ENCODE measurements at places on chromosomes 3 and 15.

DNA sequence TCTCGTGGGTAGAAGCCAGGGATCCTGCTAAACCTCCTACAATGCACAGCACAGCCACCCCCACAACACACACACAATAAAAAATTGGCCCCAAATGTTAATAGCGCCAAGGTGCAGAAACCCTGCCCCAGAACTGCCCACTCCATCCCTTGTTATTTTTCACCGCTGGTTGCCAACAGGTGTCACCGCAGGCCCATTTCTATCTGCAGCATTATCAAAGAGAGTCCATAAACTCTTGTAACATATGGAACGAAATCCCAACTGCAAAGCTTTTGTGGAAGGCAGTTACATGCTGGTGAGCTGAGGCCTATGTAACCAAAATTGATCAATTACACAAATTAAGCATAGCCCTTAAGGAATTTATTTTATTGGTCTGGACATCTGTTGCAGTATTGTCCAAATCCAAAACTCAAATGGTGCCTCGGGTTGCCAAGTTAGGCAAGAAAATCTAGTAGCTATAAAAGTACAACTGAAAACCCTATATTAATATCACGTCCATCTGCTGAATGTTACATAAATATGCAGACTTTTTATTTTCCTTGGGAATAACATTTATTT lies 66.2 kb downstream of the SAMMSON start:
- DNase-seq = no peak

- no peak for DNase-seq
Observed at GRCh38 chr3:158058495-158059130, 47.6 kb downstream of the SHOX2 start.

GRCh38 chr15:79028411-79028964 lies 62.1 kb downstream of the RASGRF1 start:
- DNase-seq = no peak

DNA sequence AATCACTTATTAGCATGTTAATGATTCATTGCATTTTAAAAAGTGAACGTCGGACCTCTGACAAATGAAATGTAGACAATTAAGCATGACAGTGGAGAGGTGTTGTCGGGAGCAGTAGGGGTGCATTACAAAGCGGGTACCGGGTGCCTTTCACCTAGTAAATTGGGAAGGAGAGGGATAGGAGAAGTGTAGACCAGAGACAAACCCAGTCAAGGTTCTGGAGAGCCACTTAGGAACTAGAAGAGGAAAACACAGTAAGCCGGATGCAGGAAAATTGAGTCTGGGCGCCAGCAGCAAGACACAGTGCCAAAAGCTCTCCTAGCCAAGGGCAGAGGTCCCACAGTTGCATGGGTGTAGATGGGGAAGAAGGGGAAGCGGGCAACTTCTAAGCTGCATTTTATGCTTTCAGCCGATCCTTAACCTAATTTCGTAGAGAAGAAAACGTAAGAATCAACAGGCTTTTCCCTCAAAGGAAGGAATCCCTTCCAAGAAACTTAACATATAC lies 3.1 kb upstream of the CERS3 start:
- no peak for DNase-seq

- DNase-seq = no peak
Observed at GRCh38 chr3:125140011-125140817, 72.3 kb downstream of the SLC12A8 start.

GRCh38 chr3:141392416-141392815 lies 24.1 kb downstream of the ZBTB38 start:
- DNase-seq = no peak

GRCh38 chr3:190811775-190812480 lies 50.6 kb downstream of the GMNC start:
- DNase-seq = no peak

DNA sequence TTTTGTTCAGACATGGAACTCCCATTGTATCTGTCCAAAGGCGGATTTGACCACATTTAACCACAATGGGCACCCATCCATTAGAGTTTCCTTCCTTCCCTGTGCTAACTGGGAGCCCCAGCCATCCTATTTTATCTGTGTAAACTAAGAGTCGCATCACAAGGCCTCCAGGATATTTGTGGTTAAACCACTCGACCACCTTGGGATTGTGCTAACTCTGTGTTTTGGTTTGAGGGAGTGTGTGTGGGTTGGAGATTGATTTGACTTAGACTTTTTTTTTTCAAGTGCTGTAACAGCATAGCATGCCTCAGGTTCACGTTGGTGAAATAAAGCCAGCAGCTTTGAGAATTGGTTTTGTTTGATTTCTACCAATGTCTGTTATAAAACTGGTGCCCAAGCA lies 100.4 kb upstream of the TP63 start:
- no peak for DNase-seq

- no peak for DNase-seq
Observed at GRCh38 chr15:82132096-82132495, 86.3 kb upstream of the MEX3B start.

- no peak for DNase-seq
Observed at GRCh38 chr3:17573396-17573795, 169.0 kb downstream of the TBC1D5 start.

GRCh38 chr3:127680798-127681221 lies 8.1 kb downstream of the ABTB1 start:
- no peak for DNase-seq

DNA sequence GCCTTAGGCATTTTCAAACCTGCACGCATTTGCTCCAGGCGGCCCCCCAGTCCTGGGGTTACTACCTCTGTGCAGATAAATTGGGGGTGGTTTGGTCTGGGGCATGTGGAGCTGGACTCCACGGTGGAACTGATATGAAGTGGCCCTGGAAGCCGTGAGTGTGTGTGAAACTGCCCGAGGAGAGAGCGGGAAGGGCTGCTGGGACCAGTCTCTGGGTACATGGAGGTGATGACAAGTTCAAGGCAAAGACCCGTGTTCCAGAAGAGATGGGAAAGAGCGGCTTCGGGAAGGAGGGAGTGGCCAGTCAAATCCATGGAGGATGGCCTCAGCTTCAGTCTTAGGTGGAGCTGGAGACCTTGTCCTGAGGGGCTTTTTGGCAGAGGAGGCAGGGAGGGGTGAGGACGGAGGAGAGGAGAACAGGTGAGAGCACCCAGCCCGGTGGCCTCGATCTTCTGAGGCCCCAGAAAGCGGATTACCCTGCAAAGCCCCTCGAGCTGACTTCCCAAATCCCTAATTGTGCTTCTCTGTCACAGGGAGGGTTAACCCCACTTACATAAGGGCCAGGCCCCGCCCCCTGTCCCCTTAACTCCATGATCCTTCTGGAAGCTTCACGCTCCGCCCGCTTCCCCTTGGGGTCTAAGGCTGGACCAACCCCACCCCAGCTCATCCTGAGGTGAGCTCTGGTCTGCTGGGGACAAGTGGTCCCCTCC lies 1.9 kb upstream of the NR2E3 start:
- no peak for DNase-seq

DNA sequence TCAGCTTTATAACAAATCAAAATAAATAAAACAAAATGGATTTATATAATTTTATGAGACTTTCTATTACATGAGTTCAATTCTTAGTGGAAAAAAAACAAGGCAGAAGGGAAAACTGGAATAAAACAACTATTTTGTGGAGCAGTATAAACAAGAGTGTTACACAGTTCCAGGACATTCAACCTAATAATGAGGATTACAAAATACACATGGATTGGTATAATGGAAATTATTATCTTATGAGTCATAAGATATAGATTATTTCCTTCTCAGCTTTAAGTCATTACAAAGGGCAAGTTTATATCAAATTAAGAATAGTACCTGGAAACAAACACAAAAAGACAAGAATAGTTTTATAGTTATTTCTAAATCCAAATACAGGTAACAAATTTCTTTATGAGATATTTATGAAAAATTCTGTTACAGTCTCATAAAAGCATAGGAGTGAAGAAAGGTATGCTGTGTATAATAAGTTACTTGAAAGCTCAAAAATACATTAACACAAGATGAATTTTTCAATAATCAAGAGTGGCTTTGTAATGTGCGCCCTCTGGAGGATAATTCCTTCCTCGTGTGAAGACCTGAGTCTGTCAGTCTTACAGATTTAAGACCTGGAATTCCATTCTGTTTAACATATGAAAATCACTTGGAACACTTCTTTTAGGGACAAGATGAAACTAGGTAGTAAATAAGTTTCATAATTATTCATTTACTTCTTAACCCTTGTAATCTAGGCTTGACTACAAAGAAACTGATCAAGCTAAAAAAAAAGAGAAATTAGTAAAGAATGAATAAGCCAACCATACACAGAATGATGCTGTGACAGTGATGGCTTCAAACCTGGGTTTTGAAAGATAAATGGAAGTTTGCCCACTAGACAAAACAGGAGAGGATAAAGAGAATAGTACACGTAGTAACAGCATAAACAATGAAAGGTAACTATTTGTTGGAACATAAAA lies 9.5 kb downstream of the COPS2 start:
- DNase-seq = no peak

DNA sequence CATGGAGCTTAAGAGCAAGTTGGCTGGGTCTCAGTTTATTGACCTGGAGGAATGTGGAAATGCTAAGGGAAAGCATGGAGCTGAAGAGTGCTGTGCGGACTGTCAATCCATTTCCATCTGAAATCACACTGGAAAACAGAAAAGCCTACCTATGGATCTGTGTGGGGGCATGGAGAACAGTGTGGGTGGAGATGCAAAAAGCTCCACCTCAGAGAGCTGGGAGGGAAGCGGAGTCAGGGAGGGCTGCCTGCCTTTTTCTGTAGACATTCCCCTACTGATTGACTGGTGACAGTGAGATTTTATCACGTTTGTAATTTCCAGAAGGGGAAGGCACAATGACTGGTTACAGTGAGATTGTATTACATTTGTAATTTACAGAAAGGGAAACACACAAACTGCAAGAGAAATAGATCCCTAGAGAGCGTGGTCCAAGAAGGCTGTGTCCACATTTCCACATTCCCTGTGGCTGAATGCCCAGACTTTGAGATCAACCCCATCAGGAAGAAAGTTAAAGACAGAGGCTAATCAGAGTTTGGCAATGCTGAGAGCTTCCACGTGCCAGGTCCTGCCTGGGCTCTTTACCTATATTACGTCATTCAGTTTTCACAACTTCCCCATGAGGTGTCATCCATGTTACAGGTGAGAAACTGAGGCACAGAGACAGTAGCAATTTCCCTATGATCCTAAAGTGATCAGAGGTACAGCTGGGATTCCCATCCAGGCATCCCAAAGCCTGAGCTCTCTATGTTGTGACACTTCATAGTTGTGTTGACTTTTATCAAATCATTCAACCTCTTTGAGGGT lies 67.7 kb upstream of the NSMCE3 start:
- DNase-seq = no peak

DNA sequence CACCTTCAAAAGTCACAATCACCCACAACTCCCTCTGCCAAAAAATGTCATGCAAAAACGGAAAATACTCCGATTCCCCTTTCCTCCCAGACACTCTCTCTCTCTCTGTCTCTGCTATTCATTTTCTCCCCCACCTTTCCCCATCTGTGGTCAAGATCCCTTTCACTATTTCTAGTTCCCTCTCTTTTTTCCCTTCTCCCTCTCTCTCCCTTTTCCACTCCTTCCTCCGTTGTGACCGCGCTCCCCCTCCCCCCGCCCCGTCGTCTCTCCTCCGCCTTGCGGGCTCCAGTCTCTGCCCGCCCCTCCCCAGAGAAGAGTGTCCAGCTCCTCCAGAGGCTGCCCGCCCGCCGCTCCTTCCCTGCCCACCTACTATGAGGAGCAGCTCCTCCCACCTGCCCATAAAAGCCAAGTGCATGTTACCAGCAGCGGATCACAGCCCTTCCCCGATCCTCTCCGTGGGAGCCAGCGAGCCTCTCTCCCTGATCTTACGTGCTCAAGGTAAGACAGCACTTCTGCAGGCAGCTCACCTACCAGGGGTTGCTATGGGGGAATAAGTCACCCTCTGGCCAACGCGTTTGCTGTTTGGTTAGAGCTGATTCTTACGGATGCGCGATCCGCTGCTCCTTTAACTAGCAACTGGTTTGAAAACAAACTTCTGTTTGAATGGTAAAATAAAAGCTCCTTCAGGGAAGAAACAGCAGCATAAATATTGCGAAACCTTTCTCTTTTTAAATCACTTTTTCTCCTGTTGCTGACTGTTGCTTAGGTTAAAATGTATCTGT lies at the start of gene COL8A1:
COL8A1 (plus strand) TSS at position 428 of the 782 bp plus-strand sequence. CDS start 152,089 bp downstream, outside the sequence.
- no peak for DNase-seq

- DNase-seq = no peak
Observed at GRCh38 chr3:4995500-4996053, 16.3 kb downstream of the BHLHE40 start.

GRCh38 chr15:90174140-90174875 lies 26.8 kb upstream of the SEMA4B start:
- DNase-seq = no peak

DNA sequence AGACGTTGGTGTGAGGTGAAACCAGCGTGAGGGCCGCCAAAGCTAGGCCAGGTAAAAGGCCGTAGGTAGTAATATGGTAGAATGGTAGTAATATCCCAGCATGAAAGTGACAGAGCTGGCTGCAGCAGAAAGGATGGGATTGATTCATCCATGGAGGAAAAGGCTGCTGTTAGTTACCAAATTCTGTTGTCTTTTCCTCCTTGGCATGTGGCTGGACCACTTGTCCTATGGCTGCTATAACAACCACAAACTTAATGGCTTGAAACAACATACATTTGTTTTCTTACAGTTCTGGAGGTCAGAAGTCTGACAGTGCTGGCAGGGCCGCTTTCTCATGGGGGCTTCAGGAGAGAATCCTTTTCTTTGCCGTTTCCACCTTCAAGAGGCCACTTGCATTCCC lies 47.8 kb upstream of the CHST2 start:
- no peak for DNase-seq

DNA sequence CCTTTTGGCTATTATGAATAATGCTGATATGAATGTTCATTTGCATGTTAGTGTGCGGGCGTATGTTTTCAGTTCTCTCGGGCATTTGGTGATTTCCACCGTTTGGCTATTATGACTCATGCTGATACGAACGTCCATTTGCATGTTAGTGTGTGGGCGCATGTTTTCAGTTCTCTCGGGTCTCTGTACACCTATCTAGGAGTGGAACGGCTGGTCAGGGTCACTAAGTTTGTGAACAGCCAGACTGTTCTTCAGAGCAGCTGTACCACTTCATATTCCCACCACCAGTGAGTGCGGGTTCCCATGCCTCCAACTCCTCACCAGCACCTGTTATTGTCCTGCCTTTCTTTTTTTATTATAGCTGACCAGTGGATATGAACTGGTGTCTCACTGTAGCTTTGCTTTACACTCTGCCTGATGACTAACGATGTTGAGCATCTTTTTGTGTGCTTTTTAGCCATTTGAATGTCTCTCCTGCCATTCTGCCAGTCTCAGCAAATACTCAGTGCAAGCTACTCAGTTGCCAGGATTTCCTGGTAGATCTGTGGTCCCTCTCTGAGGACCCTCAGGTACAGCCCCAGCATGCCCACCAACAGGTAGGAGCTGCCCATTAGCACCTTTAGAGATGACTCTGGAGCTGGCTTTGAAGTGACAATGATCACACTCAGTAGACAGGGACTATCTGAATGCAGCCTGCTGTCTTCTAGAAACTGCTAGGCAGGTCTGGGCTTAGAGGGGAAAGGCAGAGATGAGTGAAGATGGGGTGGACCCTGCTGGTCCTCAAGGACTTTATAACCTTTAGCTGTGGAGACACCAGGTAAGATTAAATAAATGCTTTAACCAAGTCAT lies 141.1 kb downstream of the XXYLT1 start:
- DNase-seq = no peak

GRCh38 chr3:68866157-68866556 lies 66.2 kb downstream of the TAFA4 start:
- DNase-seq = no peak

GRCh38 chr15:53513431-53513830 lies 246.0 kb downstream of the WDR72 start:
- no peak for DNase-seq

- DNase-seq = no peak
Observed at GRCh38 chr3:51568996-51569395, 30.5 kb downstream of the RAD54L2 start.

- DNase-seq = no peak
Observed at GRCh38 chr15:23574742-23575141, 9.3 kb downstream of the MKRN3 start.

- DNase-seq = no peak
Observed at GRCh38 chr3:176941689-176942088, 255.6 kb downstream of the TBL1XR1 start.

All from activated T-helper 1 cell treated with anti-CD3 and anti-CD28 coated beads, Interleukin-2, amount 50 U/mL, for 16 hours (primary cell).